GM13977 (cell line): ENCODE measurements at places on chromosomes 13 and 19.

DNA sequence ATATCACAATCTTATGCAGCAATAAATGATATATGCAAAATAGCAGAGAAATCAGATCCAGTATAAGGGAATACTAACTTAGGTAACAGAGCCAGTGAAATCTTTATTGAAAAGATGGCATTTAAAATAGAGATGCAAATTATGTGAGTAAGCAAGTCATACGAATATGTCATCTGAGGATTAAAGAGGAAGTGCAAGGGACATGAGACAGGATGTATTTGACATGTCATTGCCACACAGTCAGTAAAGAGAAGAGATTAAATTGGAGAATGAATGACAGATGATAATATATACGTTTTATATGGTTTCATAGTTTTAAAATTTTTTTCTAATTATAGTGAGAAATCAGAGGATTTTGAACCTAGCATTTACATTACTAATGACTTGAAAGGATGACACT lies 426.4 kb downstream of the SLITRK5 start:
- DNase-seq, result no peak

DNA sequence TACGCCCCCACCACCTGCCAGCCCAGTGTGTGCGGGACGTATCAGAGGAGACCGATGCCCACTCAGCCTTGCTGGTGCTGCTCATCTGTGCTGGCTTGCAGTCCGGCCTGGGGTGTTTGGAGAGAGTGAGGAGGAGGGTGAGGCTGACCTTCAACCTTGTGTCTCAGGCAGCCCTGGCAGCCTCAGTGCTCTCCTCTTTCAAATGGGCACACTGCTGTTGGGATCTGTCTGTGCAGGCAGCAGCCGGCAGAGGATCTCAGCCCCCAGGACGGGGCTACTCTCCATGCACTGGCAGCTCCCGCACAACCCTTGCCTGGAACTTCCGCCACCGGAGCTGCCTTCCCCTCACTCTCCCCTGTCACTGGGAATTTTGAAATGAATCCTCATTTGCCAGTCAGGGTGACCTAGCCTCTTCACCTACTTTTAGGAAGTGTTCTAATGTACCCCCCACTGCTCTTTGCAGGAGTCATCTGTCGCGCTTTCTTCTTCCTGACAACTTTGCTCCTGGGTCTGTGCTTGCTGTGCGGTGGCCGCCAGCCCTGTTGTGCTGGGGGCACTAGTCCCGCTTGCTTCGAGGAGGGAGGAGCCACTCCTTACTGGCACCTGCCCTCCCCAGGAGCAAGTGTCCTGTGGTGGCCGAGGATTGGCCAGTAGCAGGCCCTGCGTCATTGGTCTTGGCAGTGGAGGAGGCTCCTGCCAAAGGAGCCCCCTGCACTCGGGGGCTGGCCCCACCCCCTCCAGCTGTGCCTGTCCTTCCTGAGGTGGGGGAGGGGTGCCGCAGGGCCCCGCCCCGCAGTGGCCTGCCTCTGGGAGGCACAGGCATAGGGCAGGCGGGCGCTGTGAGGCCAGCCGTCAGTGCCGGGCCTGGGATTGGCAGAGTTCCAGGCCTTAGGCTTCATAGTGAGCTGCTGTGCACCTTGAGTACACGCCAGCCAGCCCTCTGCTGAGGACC lies 53.4 kb downstream of the TSSK6 start:
- no peak for DNase-seq

DNA sequence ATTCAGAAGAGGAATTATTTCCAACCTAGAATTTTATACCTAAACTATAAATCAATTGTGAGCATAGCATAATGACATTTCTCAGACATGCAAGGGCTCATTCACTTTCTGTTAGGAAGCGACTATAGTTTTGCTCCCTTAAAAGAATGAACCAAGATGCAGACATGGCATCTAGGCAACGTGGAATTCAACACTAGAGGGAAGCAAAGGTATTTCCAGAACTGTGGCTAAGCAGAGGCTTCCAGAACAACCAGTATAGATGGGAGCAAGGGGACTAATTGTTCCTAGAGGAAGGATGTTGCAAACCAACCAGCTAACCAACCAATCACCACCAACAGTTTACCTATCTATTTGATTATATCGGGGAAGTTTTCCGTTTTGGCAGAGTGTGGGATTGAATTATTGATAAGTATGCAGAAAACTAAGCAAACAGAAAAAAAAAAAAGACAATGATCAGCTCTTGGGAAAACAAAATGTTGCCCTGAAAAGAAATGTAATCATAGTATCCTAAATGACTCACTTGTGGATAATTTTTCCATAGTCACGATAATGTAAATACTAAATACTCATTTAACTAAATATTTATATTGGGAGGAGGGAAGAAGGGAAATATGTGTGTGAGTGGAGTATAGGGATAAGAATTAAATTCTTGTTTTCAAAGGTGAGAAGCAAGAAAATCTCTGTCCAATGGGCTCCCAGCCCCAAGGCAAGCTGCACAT lies 21.1 kb downstream of the ARL11 start:
- no peak for DNase-seq

DNA sequence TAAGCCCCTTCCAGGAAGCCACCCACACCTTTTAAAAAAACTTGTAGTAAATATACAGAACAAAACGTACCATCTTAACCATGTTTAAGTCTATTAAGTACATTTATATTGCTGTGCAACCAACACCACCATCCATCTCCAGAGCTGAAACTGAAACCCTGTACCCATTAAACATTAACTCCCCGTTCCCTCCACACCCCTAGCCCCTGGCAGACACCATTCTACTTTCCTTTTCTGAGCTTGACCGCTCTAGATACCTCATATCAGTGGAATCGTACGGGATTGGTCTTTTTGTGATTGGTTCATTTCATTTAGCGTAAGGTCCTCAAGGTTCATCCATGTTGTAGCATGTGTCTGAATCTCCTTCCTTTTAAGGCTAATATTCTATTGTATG lies 13.0 kb upstream of the SPATA13 start:
- DNase-seq, result no peak

GRCh38 chr19:38742296-38742695 lies 2.0 kb downstream of the CAPN12 start:
- DNase-seq, result no peak

DNA sequence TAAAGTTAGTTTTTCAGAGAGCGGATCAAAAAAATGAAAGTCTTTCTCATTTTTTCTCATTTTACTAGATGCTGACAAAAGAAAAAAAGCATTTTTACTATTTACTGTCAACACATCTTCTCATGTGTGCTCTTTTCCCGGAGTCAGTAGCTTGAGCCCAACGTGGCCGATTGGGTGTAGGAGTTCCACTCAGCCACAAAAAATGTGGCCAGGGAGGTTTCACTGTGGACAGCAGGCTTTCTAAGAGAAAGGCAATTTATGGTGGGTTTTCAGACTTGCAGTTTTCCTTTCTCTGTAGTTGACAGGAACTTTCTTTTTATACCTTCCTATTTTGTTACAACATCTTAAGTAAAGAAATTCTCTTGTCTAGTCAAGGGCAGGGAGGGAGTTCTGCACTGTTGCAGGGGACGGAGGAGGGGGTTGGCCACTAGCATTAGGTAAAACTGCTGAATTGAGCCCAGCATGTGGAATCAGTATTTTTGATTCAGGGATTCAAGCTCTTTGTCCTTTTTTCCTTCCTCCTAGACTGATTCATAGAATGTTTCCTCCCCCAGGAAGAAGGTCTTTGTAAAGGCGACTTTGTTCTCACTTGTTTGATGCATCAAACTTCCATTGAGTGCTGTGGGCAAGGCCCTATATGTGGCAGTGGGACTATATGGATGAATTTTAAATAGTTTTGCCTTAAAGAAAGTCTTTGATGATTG lies 123.1 kb downstream of the B3GLCT start:
- no peak for DNase-seq
